ENCODE measurements at places on chromosomes 16 and 17.

DNA sequence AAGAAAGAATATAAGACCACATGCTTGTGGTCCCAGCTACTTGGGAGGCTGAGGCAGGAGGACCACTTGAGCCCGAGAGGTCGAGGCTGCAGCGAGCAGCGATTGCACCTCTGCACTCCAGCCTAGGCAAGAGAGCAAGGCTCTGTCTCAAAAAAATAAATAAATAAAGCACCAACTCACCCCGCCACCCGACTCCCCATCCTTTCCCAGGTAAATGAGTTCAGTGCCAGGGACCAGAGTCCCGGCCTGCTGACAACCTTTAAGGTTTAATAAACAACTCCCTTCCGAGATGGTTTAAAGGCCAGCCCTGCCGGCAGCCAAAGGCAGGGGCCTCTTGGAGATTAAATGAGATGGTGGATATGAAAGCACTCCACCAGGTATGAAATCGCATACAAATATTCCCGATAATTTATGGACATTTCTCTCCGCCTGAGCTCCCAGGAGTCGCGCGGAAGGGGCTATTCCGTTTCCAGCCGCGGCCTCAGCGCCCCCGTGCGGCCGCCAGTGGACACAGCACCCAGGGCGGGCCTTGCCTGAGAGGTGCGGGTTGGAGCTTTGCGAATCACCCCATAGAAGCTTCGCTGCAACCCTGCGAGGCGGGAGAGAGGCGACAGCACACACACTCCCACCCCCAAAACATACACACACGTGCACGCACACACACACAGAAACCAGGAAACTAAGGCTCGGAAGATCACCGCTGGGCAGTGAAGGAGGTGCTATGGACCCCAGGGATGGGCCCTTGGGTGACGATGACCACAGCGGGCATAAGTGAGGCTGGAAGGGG, 4.0 kb upstream of the RPL38 start:
- peak; percentile 57 for DNase-seq

DNA sequence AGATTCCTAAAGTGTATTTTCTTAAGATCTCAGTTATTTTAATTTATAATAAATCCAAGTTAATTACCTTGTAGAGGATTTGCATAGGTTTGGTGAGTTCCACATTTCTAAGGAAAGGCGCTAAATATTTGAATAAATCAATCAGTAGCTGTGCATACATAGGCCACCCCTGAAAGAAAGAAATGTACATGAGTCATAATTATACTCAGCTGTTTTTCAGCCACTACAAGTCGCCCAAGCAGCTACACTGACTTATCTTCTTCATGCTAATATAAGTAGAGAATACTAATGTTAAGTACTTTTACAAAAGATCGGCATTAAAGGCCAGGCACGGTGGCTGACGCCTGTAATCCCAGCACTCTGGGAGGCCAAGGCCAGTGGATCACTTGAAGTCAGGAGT, 14.9 kb downstream of the SETD6 start:
- no peak for DNase-seq

DNA sequence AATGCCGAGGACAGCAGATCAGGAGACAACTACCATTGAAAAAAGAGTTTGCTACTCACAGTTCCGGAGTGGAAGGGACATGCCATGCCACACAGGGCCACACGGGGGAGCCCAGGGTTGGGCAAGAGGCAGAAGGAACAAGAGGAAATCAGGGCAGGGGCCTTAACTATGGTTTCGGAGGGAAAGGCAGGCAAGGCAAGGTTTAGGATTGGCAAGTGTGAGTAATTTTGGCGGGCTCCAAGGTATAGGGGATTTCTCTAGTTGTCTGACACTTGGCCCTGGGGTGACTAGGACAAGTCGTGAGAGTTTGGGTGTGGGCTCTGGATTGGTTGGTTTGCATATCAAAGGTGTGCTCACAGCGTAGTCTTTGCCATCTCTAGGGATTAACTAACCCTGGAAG, 27.0 kb upstream of the NTN1 start:
- DNase-seq = peak; percentile 50

- DNase-seq = no peak
Observed at GRCh38 chr17:17532991-17533390, 36.8 kb upstream of the RASD1 start.

- no peak for DNase-seq
Observed at GRCh38 chr16:4525069-4525468, 13.5 kb downstream of the CDIP1 start.

- DNase-seq = no peak
Observed at GRCh38 chr16:57473176-57473840, 10.8 kb downstream of the POLR2C start.

DNA sequence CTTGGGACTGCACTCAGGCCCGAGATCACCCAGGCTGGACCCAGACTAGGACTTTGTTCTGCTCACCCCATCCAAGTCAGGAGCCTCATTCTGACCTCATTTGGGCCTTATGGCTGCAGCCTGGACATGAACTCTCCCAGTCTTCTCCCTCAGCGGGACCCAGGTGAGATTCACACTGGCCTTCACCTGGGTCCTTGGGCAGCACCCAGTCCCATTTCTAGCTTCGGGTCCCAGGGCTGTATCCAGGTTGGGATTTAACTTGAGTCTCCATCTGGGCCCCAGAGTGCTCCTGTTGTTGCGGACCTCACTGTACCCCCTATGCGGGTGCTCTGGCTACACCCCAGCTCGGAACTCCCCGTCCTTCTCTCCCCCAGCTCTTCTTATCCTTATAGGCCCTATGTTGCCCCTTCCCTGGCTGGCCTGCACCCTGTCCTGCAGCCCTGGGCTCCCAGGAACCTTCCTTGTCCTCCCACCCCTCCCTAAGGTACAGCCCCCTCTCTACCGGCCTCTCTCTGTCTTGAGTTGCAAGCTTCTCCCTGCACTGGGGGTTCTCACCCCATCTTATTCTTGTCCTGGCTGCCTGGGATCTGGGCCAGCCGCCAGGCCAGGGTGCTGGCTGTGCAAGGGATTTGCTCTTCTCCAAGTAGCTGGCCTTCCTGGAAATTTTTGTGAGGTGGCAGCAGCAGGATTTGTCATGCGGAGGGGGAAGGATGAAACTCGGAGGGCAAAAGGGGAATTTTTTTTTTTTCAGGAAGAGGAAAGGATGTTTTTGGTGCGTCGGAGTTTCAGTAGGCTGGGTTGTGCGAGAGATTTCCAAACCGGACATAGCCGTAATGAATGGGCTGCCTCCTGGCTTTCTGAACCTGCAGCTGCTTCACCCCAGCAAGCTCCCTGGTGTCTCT, 904 bp downstream of the MAP2K3 start:
- peak; percentile 72 for DNase-seq

- DNase-seq = peak; percentile 66
Observed at GRCh38 chr17:65163990-65164495, 26.9 kb downstream of the RGS9 start.

DNA sequence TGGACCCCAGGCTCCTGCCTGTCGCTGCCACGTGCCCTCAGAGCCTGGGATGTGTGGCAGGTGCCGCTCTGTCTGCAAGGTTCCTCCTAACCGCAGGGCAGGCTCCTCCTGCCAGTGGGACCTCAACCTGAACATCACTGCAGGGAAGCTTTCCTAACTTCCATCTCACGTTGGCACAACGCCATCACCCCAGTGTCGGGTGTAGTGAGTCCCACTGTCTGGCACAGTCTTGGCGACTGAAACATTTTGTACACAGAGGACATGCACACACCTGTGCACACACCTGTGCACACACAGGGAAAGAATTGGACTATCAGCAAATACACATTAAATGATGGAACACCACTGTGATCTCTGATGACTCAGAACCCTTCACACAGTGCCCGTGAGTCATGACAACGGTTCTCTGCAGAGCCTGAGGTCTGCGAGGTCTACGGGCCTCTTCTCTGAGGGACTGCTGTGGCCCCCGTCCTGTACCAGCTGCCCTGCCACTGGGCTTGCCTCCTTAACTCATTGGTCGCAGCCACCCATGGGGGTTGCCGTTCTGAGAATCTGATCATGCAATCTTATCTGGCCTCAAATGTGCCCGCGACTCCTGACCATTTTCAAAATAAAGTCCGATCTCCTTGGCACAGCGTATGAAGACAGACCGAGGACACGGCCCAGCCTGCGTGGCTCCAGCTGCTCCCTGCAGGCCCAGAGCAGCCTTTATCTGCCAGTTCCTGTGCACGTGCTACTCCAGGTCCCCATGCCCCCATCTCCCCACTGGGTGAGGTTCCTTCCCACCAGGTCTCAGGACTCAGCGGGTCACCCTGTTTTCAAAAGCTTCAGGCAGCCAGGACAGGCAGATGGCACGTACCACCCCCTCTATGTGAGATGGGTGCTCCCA, 7.6 kb downstream of the CCDC57 start:
- peak; percentile 89 for DNase-seq

- peak; percentile 79 for DNase-seq
Observed at GRCh38 chr17:30095507-30096244, 20.9 kb upstream of the NSRP1 start.

GRCh38 chr16:64470916-64471315, 650.9 kb downstream of the CDH11 start:
- no peak for DNase-seq

- no peak for DNase-seq
Observed at GRCh38 chr17:36935671-36936454, 1.4 kb upstream of the LHX1 start.

- DNase-seq = no peak
Observed at GRCh38 chr16:7910116-7910515, 577.5 kb downstream of the RBFOX1 start.

GRCh38 chr17:31687505-31688126, 171.4 kb downstream of the COPRS start:
- no peak for DNase-seq

DNA sequence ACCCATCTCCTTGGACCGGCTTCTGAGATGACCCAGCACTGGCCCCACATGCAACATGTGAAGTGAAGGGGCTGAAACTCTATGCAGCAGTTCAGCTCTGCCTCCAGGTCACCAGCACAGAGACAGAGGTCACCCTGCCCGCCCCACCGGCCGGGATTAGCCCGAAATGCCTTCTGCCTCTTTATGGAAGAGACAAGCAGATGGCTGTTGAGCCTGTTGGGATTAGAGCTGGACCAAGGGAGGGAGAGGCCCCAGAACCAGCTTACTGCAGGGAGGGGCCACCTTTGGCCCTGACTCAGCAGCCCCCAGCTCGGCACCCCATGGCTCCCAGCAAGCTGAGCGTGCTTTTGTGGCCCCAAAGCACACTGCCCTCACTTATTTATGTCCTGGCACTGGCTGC, 5.7 kb downstream of the AIPL1 start:
- DNase-seq = no peak

DNA sequence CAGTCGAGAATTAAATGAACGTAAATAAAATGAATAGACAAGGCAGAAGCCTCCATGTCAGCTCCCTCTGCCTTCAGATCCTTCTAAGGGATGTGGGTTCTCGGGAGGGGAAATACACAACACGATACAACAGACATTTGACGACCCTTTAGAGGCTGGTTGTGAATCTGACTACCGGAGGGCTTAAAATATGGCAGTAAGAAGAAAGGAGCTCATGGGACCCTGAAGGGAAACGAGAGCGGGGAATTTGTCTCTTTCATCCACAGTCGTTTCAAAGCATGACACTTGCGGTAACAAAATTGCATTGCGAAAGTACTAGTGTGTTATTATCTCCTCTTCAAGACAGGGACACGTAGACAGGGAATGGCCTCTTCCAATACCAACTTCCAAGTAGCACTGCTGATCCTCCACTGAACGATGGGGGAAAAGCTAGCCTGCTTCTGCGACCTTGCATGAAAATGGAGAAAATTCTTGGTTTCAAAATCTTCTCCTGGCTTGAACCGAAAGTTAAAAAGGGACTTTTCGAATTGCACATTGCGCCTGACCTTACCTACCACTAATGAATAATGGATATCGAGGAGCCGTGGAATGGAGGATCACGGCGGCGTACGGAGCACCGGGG, 1.2 kb upstream of the TNRC6C start:
- DNase-seq = peak; percentile 28

DNA sequence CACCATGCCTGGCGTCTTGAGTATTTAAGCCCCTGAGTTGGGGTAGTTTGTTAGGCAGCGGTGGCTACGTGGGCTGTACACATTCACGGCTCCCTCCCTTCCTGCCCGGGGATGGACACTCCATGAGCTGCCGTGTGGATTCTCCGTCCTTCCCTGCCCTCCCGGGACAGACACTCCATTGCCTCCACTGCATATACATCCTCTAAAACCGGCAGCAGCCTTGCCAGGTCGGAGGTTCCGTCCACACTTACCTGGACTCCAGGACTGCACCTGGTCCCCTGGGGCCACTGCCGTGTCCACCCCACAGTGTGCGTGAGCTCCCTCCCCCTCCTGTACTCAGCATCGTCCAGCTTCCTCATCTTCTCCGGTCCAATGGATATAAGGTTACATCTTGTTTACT, 3.5 kb upstream of the SPATA2L start:
- DNase-seq = no peak

DNA sequence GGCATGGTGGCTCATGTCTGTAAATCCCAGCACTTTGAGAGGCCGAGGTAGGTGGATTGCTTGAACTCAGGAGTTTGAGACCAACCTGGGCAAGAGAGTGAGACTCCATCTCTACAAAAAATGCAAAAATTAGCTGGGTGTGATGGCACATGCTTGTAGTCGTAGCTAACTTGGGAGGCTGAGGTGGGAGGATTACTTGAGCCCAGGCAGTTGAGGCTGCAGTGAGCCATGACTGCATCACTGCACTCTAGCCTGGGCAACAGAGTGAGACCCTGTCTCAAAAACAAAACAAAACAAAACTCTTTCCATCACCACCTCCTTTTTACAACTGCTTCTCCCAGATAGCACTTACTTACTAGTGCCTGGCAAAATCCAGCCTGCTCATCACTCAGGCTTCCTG, 214.0 kb downstream of the ZFHX3 start:
- no peak for DNase-seq

- no peak for DNase-seq
Observed at GRCh38 chr17:50194934-50195865, 6.2 kb downstream of the COL1A1 start.

DNA sequence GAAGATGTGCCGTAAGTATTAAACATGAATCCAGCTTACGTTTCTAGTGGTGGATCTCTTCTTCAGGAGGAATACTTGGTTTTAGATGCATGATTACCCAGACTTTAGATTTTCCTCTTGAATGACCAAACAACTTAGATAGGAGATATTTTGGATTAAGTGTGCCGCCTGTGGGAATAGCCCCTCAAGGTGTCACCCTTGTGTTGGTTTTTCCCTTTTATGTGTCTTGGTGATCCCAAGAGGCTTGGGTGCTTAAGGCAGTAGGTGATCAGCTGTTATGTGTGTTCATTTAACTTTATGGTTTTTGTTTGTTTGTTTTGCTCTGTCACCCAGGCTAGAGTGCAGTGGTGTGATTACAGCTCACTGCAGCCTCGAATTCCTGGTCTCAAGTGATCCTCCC, 115.1 kb downstream of the PPM1E start:
- DNase-seq = no peak
